ENCODE measurements at places on chromosomes 13 and 19.

DNA sequence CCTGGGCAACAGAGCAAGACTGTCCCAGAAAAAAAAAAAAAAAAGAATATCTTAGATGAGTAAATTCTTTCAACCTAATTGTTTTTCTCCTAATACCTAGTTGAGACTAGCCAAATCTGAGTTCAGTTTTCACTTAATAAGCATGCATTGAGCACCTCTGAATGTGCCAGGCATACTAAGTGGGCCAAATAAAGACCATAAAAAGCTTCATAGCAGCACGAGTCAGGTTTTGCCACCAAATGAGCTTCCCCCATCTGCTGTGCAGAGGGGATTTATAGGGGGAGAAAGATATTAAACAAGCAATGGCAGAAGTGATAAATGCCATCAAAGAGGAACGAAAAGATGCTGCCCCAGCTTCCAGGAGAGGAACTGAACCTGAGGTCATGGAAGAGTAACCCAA lies 11.4 kb downstream of the THSD1 start:
- no peak for ATAC-seq

- ATAC-seq, result no peak
Measured at GRCh38 chr13:92657565-92657964, 569.0 kb upstream of the GPC6 start.

DNA sequence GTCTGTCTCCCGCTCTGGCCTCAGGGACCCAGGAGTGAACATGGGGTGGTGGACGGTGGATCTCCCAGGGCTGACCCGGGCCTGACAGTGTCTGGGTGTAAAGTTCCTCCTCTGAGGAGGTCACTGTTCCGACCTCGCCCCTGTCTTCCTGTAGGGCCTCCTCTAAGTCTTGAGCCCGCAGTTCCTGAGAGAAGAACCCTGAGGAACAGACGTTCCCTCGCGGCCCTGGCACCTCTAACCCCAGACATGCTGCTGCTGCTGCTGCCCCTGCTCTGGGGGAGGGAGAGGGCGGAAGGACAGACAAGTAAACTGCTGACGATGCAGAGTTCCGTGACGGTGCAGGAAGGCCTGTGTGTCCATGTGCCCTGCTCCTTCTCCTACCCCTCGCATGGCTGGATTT lies at the start of gene SIGLEC9:
Gene SIGLEC9 (plus strand): TSS at position 178 of the 400 bp plus-strand sequence. CDS start 69 bp downstream, at position 247.
- no peak for ATAC-seq

DNA sequence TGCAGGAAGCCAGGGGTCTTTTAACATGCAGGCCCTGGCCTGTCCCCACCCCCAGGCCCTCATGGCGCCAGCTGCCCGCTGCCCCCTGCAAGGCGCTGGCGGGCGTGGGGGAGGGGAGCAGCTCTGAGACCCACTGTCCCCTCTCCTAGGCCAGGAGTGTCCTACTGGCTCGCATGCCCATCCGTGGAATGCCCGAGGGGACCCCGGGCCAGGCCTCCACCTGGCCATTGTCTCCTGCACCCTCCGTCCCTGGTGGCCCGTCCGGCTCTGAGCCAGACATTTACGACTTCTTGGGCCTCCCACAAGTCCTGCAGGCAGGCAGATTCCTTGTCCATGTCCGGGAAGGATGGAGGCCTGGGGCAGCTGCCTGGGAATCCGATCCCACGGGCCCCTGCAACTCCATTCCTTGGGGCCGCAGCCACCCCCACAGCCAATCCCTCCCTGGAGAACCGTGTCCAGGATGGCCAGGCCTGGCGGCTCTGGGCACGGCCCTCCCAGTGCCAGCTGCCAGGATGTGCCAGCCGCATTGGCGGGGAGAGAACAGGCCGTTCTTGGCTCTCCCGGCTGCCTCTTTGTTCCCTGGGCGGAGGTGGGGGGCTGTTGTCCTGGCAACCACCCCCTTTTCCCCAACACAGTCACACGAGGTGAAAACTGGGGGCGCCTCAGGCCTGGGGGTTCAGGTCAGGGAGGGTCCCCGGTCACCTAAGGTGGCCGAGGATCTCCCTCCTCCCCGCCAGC lies 10.5 kb upstream of the PLIN3 start:
- no peak for ATAC-seq

GRCh38 chr19:843836-844545 lies 3.2 kb downstream of the PRTN3 start:
- no peak for ATAC-seq

All from activated CD4-positive, CD25-positive, alpha-beta regulatory T cell treated with anti-CD3 and anti-CD28 coated beads, Interleukin-2, amount 50 U/mL, for 24 hours (primary cell).